Effector memory CD8-positive, alpha-beta T cell (primary cell): ENCODE measurements at places on chromosomes 4 and X.
A peak's percentile ranks its signal among the peaks of the same experiment; 100 is the strongest.

- DNase-seq: no peak
These were observed 4.5 kb downstream of the BST1 start for GRCh38 chr4:15707363-15707715.

GRCh38 chrX:44349561-44349960 is 6.1 kb upstream of the EFHC2 start:
- no peak for DNase-seq

DNA sequence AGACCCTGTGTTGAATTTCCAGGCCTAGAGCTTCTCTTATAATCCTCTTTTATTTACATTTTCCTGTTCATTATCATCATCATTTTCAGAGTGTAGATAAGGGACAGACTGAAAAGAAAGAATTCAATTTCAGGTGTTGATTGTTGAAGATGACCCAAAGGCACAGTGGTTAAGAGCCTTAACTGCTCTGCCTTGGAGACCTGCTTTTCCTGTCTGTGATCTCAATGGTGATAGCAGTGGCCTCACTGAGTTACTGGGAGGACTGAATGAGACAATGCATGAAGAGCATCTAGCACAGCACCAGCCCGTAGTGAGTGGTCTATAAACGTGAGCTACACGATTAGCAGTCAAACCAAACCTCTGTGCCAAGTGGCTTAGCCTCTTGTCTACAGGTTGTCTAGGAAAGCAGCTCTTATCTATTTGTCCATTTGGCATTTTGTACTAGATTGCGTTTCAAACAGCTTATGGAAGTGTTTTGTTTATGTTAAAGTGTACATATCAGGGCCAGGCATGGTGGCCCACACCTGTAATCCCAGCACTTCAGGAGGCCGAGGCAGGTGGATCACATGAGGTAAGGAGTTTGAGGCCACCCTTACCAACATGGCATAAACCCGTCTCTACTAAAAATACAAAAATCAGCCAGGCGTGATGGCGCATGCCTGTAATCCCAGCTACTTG is 41.5 kb downstream of the SETD7 start:
- no peak for DNase-seq

- no peak for DNase-seq
These were observed 143.1 kb downstream of the TRAM1L1 start for GRCh38 chr4:116942315-116942714.

DNA sequence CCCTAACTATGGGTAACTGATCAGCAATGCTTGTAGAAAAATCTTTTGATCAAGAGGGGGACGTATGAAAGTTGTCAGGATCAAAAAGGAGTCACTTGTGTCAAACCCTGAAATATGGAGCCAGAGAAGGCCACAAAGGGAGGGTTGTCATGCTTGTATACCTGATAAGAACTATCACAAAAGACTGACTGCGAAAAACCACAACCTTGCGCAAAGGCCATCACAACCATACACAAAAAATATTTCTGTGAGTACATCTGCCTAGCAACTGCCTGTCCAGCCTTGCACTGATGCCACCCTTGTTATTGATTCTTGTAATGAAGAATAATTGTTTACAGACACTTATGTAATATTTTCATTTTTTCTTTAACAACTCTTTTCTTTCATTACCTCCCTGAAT is 22.8 kb upstream of the EIF4E start:
- DNase-seq: no peak

DNA sequence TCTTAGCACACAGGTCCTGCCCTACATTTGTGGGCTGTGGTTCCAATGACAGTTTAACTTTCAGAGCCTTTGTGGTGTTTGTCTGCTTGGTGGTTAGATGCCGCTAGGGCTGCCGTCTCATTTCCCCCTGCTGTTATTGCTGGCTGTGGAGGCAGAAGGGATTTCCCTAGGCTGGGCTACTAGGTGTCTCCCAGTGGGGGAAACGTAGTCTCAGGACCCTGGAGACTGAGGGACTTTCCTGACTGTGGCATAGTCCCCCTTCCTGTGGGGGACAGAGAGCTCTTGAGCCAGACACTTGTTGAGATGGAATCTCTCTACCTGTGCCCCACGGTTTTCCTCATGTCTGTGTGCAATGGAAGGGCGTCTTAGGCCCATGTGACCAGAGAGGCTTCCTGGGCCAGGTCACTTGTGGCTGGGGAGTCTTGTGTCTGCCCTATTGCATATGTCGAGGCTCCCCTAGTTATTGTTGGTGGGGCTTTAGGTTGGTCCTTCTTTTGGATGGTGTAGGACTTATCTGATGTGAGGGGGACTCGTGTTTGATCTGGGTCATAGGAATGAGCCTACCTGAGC is 68.2 kb downstream of the ARHGAP10 start:
- DNase-seq: peak; percentile 69

DNA sequence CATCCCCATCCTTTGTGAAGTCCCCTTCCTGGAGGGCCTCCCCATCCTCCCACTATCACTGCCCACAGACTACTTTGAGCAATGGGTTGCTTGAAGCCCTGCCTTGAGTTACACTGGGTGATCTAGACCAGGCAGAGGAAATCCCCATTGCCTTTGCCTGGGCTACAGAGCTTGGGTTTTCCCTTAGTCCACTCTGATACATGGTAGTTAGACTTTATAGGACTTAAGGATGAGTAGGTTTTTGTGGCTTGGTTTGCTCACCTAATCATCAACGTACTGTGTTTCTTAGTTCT is 56.6 kb downstream of the TMEM131L start:
- peak; percentile 13 for DNase-seq

- DNase-seq: no peak
These were observed 15.0 kb downstream of the BST1 start for GRCh38 chr4:15717657-15718416.

DNA sequence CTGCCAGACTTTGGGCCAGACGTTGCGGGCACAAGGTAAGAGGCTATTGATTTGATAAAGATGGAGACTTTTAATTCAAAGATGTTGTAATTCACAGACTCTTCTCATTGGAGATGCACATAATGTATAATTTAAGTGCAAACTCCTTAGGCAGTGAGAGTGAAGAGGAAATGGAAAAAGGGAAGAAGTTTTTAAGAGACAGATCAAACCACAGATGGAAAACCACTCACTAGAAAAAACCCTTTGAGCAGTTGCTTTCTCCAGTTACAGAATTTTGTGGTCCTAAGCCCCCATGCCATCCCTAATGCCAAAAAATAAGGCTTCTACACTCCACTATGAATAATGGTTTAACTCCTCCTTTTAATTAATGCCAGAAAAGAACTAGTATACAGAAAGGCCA is 977.1 kb upstream of the PRKX start:
- DNase-seq: no peak

GRCh38 chr4:174147863-174148262 is 135.6 kb downstream of the FBXO8 start:
- DNase-seq: no peak

- DNase-seq: no peak
These were observed 71.6 kb downstream of the AMOT start for GRCh38 chrX:112769034-112769433.

DNA sequence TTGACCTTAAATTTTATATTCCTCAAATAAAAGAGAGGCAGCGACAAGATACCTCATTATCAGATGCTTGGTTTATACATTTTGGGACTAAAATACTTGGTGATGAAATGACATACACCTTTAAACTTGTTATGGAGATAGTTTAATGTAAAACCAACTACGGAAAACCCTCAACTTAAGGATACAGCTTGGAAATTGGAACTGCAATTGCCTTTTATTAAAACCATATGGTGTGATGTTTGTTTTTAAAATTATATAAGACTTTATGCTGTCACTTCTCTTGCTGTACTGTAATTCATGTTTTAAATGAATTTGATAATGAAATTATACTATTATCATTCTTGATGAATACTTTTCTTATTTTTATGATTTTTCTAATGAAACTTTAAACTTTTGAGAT is 25.9 kb downstream of the METTL14 start:
- DNase-seq: no peak

GRCh38 chr4:175927121-175927520 is 115.1 kb upstream of the GPM6A start:
- DNase-seq: no peak

GRCh38 chrX:39337451-39337850 is 536.2 kb downstream of the MID1IP1 start:
- DNase-seq: no peak
